ENCODE measurements at places on chromosomes 1 and 21. TPM values are rescaled to one million over a fixed set of nuclear protein-coding genes. Genes with fewer than 3 reads are reported as not detected.

ERG gene
- total RNA-seq: 0.44 TPM

DNAJC28 gene
- total RNA-seq: 1.3 TPM

FCRL6 gene
- total RNA-seq: not detected

S100A1 gene
- 0.17 TPM for total RNA-seq

ERI3 gene
- total RNA-seq: 61.0 TPM

PLA2G4A gene
- 20.3 TPM for total RNA-seq

GPR37L1 gene
- not detected for total RNA-seq

All from smooth muscle cell of trachea (primary cell).